ENCODE measurements at places on chromosomes 12 and 14.
A peak's percentile ranks its signal among the peaks of the same experiment; 100 is the strongest.

DNA sequence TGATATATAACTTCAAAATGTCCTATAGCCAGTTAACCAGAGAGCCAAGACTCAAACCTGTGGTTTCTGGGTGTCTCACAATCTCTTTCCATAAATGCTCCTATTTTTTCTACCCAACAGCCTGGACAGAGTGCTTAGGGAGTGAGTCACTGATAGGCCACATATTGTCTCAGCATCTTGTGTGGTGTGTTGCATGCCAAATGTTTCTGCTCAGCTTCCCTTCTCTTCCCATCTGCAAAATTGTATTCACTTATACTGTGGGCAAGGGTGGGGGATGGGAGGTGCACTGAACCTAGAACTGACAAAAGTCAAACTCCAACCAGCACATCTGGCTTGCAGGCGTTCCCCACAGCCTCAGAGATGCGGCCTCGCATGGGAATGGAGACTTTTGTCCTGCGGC lies 123.3 kb downstream of the KCNA5 start:
- DNase-seq = no peak

GRCh38 chr12:89225808-89226411 lies 126.4 kb downstream of the DUSP6 start:
- no peak for DNase-seq

- no peak for DNase-seq
These were observed 84.2 kb downstream of the GCH1 start for GRCh38 chr14:54818201-54819133.

- no peak for DNase-seq
These were observed 30.2 kb downstream of the OSBPL8 start for GRCh38 chr12:76529226-76529918.

- peak; percentile 97 for DNase-seq
These were observed 235 bp downstream of the RAB2B start for GRCh38 chr14:21476523-21476924.
